Ecto neural progenitor cell (in vitro differentiated cells): ENCODE measurements at places on chromosomes 1 and 21.
A peak's percentile ranks its signal among the peaks of the same experiment; 100 is the strongest.

GRCh38 chr1:71461416-71461815 lies 380.6 kb upstream of the ZRANB2 start:
- DNase-seq, result no peak

GRCh38 chr1:235073968-235074522 lies 54.6 kb downstream of the TOMM20 start:
- no peak for DNase-seq

- no peak for DNase-seq
These were observed 50.8 kb downstream of the PAX7 start for GRCh38 chr1:18681423-18681835.

DNA sequence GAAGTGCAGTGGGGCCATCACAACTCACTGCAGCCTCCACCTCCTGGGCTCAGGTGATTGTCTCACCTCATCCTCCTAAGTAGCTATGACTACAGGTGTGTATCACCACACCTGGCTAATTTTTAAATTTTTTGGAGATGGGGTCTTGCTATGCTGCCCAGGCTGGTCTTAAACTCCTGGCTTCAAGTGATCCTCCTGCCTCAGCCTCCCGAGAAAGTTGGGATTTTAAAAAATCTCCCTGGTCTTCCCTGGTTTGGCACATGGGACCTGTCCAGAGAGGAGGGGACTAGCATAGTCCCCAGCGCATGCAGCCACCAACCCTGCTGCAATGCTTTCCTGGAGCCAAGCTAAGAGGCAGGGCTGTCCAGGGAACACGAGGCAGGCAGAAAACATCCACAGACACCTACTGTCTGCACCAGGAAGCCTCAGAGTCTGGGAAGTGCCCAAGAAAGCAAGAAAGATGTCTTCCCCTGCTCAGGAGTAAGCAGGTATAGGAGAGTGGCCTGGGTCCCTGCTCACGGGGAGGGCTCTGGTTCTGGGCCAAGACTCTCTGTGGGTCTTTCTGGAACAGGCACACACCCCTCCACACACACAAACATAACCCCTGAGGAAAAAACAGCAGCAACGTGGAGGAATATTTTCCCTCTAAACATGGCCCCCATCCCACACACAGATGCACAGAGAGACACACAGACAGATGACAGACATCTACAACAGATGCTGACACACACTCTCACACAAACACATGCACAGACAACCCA lies 30.8 kb downstream of the ECE1 start:
- no peak for DNase-seq

GRCh38 chr1:81590171-81590570 lies 210.6 kb upstream of the ADGRL2 start:
- no peak for DNase-seq

GRCh38 chr1:155110826-155111225 lies 16.9 kb upstream of the EFNA1 start:
- DNase-seq, result no peak

- no peak for DNase-seq
These were observed 163.8 kb downstream of the EIF4G3 start for GRCh38 chr1:21012937-21013336.

GRCh38 chr1:46193984-46194570 lies 4.2 kb downstream of the POMGNT1 start:
- no peak for DNase-seq

GRCh38 chr1:99467645-99468044 lies 178.3 kb upstream of the PALMD start:
- no peak for DNase-seq

- DNase-seq, result peak; percentile 52
These were observed 94.1 kb downstream of the CLDN17 start for GRCh38 chr21:30072496-30072895.

DNA sequence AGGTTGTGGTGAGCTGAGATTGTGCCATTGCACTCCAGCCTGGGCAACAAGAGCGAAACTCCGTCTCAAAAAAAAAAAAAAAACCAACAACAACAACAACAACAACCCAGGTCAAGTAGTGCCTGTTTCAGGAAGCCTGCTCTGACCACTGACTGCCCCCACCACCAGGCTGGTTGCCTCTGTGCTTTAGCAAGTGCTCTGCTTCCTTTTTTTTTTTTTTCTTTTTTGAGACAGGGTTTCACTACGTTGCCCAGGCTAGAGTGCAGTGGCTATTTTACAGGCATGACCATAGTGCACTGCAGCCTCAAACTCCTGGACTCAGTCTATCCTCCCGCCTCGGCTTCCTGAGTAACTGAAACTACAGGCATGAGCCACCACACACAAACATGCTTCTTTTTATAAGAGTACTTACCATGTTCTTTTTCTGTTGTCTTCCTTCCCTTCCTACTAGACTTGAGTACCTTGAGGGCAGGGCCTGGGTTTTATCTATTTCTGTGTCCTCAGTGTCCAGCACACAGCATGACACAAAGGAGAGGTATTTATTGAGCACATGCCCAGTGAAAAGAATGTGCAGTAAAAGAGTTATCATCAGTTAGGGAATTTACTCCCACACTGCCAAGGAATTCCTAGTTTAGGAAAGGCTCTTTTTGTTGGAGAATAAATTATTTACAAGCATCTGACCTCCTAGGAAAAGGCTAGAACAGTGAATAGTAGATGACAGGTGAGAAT lies 9.9 kb upstream of the COA7 start:
- DNase-seq, result no peak

DNA sequence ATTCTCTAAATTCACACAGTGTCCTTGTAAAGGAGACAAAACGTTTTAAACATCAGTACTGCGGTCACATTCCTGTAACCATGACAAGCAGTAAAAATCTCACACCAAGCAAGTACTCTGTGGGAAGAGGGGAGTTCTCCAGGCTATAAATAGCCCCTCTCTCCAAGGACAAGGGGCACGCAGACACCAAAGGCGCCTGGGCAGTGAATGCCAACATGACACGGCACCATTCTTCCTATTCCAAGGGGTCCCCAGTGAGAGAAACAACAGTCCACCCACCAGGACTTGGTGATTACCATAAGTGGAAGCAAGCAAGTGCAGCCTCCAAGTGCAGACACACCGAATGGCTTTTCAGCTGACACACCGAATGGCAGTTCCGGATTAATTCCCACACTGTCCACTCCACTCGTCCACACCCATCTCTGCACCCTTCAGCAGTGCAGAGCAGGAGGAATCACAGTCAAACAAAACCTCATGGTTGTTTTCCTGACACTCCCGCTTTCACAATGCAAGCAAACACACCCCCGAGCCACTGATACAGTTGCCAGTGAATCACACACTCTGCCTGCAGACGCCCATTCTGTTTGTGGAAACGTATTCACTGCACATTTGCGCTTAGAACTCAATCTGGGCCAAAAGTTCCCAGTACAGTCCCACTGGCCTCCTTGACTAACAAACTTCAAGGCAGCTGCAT lies 1.8 kb downstream of the PTTG1IP start:
- DNase-seq, result no peak

GRCh38 chr1:85884372-85885035 lies 176.3 kb upstream of the ZNHIT6 start:
- no peak for DNase-seq

DNA sequence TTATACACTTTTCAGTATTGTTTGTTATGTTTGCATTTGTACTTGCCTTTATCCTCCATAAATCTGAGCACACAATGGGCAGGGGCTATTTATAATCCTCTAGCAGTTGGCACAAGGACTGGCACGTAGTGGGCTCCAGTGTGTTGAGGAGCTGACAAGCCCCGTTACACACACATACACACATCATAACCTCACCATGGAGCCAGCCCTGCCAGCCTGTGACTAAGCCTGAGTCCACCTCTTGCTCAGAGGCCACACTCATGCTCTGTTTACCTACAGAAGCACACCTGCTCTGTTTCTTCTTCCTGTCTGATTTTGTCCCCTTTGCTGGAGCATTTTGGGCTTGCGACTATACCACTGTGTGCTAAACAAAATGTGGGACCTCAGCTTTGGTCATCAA lies 64.5 kb upstream of the SPATA6 start:
- no peak for DNase-seq

DNA sequence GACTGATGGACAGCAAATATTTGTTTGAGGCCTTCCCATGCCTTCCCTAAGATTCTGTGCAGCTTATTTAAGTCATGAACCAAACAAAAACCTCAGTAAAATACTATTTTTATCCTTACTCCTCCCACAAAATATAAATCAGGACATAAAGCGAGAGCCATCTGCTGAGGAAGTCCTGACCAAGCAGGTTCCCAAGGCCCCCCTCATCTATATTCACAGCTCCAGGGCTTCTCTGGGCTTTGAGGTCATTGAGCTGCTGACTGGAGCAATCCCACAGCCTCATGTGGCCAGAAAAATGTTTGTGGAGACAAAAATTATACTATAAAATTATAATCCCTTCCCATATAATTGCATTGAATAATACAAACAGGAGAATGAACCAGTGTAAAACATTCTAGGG lies 846.2 kb downstream of the ADGRL2 start:
- DNase-seq, result no peak

DNA sequence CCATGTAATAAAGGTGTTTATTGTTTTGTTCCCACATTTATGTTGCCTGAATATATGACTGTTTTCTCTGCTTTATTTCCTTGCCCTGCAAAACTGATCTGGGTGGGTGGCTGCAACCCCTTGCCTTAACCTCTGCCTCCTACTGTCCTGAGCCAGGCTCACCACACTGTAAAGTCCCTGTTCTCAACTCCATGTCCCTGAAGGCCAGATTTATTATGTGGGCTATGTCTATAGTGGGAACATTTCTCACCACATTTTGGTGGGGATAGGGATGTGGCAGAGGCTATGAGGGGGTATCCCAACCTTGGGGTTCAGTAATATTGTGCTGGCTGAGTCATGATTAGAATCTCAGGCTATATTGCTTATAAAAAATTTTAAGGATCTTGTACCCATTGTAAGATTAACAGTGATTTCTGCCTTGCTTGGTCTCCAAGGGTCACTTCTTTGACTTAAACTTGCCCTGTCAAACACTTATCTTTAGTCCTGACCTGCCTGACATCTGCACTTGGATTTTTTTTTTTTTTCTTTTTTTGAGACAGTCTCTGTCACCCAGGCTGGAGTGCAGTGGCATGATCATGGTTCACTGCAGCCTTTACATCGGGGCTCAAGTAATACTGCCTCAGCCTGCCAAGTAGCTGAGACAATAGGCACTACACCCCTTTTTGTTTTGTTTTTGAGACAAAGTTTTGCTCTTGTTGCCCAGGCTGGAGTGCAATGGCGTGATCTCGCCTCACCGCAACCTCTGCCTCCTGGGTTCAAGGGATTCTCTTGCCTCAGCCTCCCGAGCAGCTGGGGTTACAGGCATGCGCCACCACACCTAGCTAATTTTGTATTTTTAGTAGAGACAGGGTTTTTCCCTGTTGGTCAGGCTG lies 3.6 kb downstream of the RPS8 start:
- no peak for DNase-seq

DNA sequence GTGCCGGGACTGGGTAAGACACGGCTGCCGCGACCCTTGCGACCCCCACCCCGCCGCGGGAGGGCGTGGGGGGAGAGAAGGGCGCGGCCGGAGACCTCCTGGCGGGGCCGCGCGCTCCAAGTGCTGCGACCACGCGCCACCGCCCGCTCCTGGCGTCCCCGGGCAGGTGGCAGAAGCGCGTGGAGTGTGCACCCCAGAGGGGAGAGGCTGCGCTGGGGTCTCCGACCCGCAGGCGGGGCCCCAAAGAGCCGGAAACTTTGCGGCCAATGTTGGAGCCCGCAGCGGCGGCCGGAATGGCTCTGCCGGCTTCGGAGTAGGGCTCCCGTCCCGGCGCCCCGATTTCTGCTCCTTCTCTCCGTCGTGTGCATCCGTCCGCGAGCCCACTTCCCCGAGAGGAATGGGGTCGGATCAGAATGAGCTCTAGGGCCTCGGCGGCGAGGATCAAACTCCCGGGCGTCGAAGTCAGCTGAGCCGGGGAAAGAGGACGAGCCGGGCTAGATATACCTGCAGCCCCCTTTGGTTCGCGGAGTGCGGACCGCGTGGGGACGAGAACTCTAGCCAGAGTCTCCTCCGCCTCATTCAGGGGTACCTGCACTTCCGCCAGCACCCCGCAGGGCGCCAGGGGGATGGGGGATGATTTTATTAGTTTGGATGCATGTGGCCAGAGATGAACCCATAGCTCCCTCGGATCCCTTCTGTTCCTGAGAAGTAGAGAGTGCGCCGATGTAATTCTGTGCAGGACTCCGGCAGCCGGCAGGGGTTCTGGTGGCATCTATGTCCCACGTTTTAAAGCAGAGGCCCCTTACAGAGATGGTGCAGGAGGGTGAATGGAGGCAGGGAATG lies 751 bp downstream of the STUM start:
- DNase-seq, result peak; percentile 55

DNA sequence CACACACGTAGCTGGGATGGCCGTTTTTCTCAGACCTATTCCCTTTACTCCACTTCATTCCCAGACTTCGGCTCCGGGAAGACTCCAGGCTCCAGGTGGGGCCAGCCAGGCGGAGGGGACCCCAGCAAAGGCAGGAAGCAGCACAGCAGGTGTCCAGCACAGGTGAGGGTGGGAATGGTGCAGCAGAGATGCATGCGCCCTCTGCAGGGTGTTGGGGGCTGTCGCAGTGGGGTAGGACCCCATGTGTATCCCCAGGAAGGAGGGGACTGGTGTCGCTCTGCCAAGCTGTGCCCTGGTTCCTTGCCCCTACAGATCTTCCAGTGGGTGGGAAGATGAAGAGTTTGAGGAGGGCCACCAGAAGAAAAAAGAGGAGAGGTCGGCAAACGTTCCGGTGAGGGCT lies 5.3 kb downstream of the TTC24 start:
- DNase-seq, result no peak

- no peak for DNase-seq
These were observed 239.8 kb upstream of the RAB4A start for GRCh38 chr1:229031061-229031460.

DNA sequence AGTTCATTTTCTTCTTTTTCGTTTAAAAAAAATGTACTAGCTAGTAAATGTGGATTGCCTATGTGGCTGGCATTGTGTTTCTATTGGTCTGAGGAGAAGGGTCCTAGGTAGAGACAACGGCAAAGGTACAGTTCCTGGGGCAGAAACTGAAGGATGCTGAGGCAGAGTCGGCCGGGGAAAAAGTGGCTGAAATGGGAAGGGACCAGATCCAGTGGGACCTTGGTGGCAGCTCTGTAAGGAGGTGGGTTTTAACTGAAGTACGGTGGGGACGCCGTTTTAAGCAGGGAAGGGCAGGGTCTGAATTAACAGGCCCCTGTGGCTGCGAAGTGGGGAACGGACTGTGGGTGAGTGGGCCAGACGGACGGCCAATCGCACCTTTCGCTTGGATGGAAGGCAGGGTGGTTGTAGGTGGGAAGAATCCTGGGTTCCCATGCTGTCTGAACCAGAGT lies 420 bp upstream of the VPS13D start:
- DNase-seq, result no peak

- DNase-seq, result no peak
These were observed 674 bp downstream of the CEP350 start for GRCh38 chr1:179955287-179955680.

GRCh38 chr1:189424746-189425331 lies 1052.8 kb downstream of the BRINP3 start:
- no peak for DNase-seq

DNA sequence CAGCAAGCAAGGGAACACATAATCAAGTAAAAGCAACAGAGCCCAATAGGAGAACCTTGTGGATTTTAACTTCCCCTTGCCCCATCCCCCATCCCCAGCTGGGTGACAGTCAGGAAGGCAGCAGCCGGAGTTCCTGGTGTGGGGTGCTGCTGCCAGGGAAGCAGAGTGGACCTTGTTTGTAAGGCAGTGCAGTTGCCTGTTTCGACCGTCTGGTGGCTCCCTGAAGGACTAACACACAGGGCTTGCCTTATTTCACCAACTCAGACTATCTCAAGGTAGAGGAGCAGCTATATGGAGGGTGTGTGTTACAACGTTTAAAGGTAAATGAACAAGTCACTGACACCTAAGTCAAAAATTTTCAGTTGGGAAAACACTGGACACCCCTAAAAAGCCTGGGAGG lies 6.6 kb downstream of the KRTAP10-8 start:
- no peak for DNase-seq

- no peak for DNase-seq
These were observed 31.3 kb downstream of the OLFML3 start for GRCh38 chr1:114010433-114011184.
